CD4-positive, alpha-beta T cell treated with Interleukin-4 for 4 hours (primary cell): ENCODE measurements at places on chromosomes 7 and 10.

DNA sequence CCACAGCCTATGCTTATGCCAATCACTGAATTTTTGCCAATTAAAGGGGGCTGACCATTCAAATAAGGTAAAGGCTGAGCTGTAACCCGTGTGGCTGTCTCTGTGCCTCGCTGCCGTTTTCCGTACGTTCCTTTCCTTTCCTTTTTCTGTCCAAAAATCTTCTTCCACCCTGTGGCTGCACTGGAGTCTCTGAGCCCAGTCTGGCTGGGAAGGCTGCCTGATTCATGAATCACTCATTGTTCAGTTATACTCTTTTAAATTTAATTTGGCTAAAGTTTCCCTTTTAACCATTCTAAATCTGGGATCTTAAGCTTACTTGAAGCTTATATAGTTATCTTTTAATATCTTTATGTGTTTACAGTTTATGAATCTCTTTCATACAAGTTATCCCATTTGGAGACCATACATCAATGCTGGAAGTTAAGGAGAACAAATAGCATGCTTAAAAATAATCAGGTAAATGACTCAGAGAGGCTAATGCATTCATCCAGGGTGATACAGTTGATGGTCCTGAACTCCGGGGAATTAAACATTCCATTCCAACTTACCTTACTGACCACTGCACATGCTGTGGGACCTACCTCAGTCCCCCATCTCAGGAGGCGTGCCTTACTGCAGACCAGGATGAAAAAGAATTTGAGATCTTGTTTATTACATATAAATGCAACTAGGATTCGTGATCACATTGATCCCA lies 385.3 kb upstream of the ADARB2 start:
- DNase-seq, result no peak

DNA sequence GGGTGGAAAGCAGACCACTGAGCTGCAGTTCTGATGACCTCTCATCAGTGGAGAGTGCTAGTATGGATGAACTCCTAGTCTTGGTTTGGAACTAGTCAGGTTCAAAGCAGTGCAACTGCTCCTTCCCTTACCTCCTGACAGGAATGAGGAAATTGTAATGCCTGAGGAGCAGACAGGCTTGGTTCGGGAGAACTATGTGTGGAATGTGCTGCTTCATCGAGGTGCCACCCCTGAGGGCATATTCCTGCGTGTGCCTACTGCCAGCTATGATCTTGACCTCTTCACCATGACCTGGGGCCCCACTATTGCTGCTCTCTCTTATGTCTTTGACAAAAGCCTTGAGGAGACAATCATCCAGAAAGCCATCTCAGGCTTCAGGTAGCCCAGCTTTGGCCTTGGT lies 27.4 kb upstream of the NFKB2 start:
- no peak for DNase-seq

DNA sequence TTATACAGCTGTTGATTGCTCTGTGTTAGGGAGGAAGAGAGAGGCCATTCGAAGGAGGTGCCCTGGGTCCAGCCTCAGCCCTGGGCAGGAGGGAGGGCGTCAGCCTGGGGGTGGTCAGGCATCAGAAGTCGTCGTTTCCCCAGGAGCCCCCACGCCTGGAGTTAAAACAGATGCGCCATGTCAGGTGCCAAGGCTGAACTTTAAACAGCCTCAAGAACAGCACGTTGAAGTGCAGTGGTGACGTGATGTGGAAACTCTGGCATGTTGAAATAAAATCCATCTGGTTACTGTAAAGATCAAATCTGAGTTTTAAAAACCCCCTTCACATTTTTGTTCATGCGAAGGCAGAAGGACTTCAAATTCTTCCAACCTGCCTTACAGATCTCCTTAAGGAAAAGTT lies 128.4 kb upstream of the PPP2R2D start:
- no peak for DNase-seq

DNA sequence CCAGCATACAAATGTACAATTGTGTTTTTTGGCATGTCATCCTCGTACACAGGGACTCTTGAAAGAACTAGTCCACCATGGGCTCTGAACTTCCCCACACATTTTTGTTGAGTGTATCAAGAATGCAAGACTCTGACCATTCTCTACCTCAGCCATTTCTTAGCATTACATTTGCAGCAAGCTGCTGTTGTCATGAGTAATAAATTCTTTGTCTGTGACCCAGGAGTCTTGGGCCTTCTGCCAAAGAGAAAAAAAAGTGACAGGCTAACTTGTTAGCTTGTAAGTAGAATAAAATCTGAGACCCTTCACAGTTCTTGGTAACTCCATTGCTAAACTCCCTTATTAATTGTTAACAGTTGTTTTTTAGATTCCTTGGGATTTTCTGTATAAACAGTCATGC lies 542.3 kb upstream of the MBL2 start:
- no peak for DNase-seq

GRCh38 chr10:76403912-76404311 lies 972.5 kb downstream of the LRMDA start:
- no peak for DNase-seq

DNA sequence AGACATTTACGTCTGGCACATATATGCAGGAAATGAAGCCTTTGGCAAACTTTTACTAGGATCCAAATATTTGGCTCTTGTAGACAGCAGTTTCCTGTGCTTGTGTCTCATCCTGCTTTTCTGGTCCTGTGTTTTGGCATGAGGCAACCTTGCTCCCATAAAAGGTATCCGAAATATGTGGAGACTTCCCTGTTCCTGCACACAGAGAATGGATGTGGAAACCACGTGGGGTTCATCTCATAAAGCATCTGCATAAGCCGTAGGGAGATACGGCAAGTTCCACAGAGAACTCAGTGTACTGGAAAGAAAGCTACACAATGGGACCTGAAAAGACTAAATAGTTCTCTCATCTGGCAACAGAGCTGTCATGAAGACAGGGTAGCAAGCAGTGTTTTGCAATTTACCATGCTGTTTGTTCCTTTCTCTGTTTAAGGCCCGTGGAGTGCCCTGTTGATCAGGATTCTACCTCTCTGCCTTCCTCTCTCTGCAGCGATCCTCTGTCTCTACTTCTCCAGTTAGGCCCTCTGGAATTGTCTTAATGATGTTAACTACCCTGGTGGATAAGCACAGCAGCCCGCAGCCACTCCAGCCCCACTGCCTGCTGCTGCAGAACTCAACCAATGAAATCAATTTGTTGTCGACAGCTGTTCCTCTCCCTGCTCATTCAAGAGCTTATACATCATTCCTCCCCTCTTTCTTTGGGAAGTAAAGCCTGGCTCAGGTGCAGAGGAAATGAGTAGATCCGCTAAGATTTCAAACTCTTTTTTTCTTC lies 293.6 kb downstream of the CSTF2T start:
- DNase-seq, result no peak

GRCh38 chr7:28570970-28571288 lies 158.6 kb downstream of the CREB5 start:
- DNase-seq, result no peak

DNA sequence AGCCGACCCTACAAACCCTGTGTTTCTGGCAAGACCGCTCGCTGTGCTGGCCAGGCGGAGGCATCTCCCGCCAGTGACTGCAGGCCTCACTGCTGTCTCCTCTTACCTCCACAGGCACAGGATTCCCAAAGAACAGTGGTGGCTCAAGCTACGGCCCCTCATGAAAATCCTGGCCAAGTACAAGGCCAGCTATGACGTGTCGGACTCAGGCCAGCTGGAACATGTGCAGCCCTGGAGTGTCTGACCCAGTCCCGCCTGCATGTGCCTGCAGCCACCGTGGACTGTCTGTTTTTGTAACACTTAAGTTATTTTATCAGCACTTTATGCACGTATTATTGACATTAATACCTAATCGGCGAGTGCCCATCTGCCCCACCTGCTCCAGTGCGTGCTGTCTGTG lies 36.2 kb downstream of the PITRM1 start:
- no peak for DNase-seq

- no peak for DNase-seq
These were observed 1187.8 kb downstream of the CNTNAP2 start for GRCh38 chr7:147304376-147304775.

DNA sequence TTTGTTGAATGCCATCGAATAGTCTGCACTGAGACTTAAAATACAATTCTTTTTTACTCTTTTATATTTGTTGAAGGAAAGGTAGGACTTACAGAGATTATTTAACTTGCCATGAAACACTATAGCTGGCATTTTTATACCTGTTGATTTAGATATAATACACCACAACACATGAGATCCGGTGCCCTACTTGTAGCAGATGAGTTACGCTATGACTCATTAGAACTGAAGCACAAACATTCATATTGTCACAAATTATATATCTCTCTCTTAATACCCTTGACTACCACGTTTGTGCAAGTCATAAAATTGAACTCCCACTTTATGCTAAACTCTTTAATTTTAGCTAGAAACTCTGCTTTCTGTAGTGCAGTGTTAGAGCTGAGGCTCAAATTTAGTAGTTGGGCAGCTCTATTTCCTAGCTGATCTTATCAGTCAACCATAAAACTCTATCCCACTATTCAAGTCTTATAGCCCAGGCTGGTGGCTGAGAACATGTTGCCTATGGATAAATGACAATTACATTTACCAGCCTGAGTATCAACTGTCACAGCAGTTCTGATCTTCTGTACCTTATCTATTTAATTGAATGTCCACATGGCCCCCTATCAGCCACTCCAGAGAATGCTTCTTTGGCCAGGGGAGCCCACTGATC lies 137.4 kb upstream of the SEMA3D start:
- no peak for DNase-seq

GRCh38 chr10:131676046-131676799 lies 224.6 kb upstream of the PPP2R2D start:
- DNase-seq, result no peak

DNA sequence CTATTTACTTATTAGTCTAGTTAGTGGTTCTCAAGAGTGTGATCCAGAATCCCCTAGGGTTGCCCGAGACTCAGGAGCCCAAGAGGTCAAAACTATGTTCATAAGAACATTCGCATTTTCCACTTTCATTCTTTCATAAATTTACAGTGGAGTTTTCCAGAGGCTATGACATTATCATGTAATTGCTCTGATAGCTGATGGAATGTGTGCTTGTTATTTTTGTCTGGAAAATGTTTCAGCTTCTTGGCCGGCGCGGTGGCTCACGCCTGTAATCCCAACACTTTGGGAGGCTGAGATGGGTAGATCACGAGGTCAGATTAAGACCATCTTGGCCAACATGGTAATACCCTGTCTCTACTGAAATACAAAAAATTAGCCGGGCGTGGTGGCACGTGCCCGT lies 10.1 kb downstream of the PURB start:
- DNase-seq, result no peak
